ENCODE measurements at places on chromosomes 6 and 20.
A peak's percentile ranks its signal among the peaks of the same experiment; 100 is the strongest.

- no peak for DNase-seq
Observed at GRCh38 chr20:56924292-56925081, 295.4 kb downstream of the TFAP2C start.

- no peak for DNase-seq
Observed at GRCh38 chr6:75603106-75603420, 1.4 kb downstream of the SENP6 start.

DNA sequence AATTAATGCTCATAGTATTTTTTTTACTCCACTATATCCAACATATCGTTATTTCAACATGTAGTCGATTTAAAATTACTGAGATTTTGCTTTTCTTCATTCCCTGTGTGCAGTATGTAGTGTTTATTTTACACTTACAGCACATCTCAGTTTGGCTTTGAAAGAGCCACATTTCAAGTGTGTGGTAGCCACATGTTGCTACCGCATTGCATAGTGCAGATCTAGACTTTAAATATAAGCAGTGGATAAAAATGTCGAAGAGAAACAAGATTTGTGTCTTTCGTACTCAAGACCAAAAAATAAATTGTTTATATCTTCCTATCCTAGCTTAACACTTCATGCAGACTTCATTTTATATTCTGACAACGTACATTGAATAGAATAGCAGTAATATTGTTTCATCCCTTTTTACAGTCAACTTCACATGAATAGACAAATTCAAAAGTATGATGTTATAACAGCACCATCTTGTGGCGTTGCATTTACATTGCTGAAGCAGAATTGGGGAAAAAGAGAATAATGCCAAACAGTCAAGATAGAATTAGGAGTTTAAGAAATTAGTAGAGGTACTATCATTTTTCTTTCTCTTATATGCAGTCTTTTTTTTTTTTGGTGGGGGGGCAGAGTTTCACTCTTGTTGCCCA, 29.9 kb downstream of the FBXO5 start:
- DNase-seq = no peak

DNA sequence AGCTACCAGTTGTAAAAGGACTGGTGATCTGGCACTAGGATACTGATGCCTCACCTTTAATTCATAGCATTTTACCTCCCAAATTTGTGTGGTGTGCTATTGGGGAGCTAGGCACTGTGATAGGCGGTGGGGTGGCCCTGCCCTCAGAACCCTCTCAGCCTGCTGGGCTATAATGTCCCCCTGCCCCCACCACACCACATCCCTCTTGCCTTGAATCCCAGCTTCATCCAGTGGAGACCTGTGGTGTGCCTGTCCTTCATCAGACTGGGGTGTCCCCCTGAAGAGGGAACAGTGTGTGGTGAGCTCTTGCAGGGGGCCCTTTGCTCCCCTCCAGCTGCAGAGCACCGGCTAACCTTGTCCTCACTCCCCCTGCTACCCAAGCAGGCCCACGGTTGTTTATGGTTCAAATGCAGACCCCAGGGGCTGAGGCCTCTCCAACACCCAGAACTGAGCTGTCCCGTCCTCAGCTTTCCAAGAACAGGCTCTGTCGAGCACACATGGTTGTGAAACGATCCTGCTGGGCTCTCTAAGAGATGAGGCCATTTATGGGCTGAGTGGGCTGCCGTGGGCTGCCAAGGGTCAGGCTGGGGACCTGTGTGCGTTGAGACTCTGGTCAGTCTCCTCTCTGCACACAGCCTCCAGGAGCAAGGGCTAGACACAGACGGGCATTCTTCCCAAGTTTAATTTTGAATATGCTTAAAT, 26.9 kb upstream of the VEGFA start:
- no peak for DNase-seq

- DNase-seq = no peak
Observed at GRCh38 chr6:121657972-121658371, 222.5 kb downstream of the GJA1 start.

- DNase-seq = no peak
Observed at GRCh38 chr20:18431206-18431605, 35.6 kb downstream of the DZANK1 start.

GRCh38 chr20:61882716-61883615, 182.7 kb downstream of the TAF4 start:
- DNase-seq = no peak

GRCh38 chr20:21360705-21361104, 36.6 kb downstream of the NKX2-4 start:
- DNase-seq = no peak

- no peak for DNase-seq
Observed at GRCh38 chr6:150753371-150754064, 112.0 kb upstream of the MTHFD1L start.

DNA sequence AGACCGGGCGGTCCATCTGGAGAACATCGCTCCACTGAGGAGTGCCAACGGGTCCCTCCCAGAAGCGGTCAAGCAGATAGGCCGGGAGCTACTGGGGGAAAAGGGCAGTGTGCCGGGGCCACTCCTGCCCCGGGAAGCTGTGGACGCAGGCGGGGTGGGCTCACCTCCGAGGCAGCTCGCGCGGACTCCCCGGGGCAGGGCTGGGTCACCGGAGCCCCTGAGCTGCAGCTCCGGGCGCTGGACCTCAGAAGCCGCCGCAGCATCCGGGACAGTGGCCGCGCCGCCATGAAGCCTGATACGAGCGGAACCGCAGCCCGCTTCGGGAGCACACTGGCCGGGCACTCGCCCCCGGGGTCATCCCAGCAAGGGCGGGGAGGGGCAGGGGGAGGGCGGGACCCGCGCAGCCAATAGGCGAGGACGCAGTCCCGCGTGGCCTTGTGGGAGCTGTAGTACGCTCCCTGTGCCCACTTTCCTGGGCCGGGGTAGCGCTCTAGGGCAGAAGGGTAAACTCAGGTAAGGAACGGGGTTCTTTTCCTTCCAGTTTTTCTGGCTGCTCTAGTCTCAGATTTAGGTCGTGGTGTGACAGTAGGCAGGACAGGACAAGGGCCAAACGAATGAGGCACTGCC, at the start of gene MOCS1:
Gene MOCS1 (minus strand): TSS at position 332 of the 627 bp plus-strand sequence. CDS start 45 bp downstream, at position 287.
- DNase-seq = peak; percentile 80

GRCh38 chr20:51514249-51514648, 28.3 kb downstream of the NFATC2 start:
- DNase-seq = no peak

DNA sequence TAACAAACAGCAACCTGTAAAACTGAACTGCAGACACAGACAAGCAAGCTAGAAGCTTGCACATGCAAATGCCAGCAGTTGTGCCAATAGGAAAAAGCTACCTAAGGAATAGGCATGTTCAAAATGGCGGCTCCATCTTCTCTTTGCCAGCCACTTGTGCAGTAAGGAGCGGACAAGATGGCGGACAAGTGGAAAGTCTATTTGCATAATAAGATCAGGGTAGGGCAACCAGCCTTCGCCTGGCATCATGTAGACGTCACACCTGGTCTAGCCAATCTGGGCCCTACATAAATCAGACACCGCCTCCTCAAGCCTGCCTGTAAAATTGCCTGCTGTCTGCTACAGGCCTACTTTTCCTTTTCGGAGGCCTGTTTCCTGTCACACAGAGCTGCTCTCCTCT, 18.0 kb downstream of the C6orf52 start:
- no peak for DNase-seq

DNA sequence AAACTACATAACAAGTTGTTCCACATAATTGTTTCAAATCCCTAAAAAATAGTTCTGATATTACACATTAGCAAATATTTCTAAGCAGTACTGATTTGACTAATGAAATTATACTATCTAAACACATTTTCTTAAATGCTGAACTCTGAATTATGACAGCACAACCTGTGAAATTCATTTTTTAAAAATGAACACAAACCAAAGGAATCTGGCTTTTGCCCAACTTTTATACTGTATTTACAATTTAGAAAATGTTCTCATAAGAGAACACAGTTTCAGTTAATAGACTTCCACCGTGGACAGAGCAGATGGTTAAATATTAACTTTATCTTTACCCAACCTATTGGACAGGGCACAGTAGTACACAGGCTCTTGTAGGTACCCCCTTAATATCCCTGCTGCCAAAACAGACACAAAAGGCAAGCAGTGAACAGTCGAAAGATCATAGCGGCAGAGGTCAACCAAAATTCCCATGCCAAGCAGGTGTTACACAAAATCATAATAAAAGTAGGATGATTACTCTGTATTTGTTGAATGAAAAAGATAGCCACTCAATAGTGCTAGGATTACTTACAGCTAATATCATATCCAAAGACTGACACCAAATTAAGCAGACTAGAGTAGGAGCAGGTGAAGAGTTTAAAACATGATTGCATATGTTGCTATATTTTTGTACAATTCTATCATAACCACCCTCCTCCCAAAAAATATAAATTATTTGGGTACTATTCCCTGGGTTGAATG, 122.5 kb downstream of the RNGTT start:
- no peak for DNase-seq

DNA sequence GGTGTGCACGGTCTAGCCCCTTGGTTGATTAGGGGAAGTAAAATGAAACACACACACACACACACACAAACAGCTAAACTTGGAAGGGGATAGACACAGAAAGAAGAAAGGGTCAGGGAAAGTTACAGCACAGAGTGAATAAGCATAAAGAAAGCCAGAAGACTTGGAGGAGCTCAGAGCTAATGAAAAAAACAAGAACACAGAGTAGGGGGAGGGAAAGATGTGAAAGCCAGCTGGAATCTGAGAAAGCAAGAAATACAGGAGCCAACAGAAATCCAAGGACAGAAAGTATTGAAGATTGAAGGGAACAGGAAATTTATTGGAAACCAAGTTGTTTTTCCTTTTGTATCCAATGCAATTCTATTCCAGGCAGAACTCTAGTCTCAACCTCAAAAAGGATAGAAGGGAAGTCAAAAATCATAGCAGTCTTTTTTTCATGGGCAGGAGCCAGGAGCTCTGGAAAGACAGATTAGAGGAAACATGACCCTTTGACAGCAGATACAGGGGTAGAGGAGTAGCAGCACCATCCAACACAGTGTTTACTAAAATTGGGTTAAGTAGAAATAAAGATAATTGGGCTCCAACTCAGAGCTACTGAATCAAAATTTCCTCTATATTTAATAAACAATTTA, 10.1 kb downstream of the HMGCLL1 start:
- DNase-seq = no peak

- no peak for DNase-seq
Observed at GRCh38 chr6:169473663-169474062, 220.0 kb upstream of the THBS2 start.

GRCh38 chr6:100078509-100078908, 84.5 kb upstream of the MCHR2 start:
- DNase-seq = no peak

DNA sequence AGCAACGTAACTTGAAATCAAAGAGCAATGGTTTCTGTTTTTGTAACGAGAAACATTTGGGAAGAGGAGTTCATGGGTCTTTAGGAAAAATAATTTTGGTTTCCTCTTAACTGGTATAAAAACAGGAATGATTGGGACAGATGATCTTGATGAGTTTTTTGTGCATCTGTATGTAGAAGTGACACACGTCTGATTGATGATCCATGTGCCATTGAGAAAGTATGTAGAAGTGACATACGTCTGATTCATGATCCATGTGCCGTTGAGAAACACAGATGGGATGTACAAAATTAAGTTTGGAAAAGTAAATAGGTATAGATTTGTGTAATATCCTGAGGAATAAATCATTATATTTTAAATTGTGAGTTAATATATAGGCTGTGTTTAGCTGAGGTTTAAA, 2.1 kb downstream of the KIAA1586 start:
- DNase-seq = no peak

DNA sequence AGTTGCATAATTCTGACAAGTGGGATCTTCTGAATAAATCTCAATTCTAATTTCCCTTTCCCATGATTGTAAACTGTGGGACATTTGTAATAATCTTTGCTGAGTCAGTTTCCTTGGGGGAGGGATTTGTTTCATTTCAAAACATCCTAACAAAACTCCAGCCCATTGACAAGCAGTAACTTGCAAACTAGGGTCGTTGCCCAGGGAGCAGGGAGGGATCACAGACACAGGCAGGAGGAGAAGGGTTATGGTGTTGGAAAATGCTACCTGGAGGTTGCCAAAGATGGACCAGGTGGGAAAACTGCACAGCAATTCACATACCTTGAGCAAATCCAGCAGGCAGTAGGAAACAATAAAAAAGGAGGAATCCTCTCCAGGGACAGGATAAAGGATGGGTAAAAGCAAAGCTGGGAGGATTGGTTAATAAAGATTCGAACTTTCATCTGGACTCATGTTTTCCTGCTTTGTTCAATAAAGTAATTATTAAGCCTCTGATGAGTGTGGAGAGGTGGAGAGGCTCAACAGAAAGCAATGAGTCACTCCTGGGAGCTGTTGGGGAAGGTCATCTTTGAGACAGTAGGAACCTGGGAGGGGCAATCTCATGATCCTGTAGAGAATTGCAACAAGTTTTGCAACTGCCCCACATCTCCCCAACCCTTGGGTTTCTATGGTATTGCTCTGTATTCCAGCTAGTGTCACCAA, 87.3 kb upstream of the AKIRIN2 start:
- no peak for DNase-seq

GRCh38 chr6:161035981-161036263, 44.4 kb downstream of the MAP3K4 start:
- no peak for DNase-seq

DNA sequence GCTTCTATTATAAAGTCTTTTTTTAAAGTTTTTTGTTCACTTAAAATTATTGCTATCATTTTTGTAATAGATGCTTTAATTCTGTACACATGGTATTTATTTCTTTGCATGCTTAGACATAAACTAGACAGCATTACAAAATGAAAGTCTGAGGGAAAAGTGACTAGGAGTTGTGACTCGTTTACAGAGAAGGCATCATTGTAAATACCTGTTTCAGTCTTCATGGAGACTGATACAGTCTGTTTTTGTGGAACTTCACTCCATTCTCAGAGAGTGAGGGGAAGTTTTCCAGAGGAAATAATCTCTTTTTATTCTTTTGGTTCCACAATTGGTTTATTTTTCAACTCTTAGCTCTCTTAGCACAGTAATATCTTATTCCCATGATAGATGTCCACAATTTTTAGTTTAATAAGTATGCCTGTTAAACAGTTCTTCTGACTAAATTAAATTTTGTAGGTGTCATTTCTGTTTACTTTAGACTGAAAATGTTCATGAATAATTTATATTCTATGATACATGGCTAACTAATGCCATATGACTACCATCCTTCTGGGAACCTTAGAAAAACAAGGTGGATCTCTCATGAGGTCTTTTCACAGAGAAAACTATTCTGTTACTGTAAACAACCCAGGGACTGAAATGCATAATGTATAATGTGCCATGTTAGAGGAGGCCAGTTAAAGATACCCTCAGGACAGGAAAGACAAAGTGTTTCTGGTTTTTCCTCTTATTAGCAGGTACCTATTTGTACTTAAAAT, 69.2 kb downstream of the MYO6 start:
- DNase-seq = no peak

DNA sequence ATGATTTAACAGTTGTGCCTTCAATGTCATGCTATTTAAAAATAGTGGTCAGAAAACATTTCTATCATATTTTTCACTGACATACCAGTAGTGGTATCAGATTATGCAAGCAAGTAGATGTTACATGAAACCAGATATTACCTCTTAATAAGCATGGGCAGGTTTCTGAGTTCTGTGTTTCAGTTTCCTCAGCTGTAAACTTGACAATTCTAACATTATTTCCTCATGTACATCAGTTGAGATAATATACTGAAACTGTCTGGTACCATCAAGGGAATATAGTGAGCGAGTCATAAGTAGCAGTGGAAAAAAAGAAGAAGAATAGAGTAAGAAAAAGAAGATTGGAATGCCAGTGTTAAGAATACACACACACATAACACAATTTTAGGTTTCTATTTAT, 477.9 kb upstream of the MANEA start:
- no peak for DNase-seq

Measured in glutamatergic neuron (in vitro differentiated cells).